ENCODE measurements at places on chromosomes 4 and X.

- DNase-seq, result no peak
These were observed 847.6 kb upstream of the LCORL start for GRCh38 chr4:18869166-18869565.

DNA sequence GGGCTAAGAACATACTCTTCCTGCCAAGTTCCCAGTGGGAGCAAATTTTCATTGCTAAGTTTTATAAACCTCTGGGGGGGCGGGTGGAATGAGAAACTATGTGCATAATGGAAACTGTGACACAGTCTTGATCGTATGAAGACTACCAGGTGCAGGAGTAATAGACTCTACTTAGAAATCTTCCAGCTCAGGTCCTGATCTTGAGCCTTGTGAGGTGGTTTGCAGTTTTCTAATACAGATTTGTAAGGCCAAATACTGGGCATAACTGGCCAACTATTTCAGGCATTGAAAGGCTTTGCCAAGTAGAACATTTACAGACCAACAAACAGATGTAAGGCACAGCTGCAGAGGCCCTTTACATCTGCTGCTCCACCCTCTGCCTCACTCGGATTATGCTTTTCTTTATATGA lies 89.7 kb upstream of the CBR4 start:
- no peak for DNase-seq

GRCh38 chrX:139751053-139751452 lies 43.1 kb upstream of the MCF2 start:
- no peak for DNase-seq

- no peak for DNase-seq
These were observed 112.5 kb upstream of the STK26 start for GRCh38 chrX:131910586-131910985.

DNA sequence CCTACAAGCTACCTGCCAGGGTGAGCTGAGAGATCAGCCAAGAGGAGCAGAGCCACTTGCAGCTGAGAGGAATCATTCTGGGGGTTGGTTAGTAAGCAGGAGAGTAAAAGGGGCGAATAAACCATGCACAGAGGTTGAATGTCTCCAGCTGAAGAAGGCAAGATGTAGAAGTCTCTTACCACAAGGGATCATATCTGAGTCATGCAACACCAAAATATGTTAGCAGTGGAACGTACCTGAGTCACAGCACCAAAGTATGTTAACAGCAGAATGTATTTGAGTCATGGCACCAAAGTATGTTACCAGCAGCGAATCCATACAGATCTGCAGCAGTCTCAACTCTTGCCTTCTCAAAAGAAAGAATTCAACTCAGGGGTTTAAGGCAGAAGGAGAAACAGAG lies 29.9 kb downstream of the C4orf51 start:
- no peak for DNase-seq

GRCh38 chr4:167537761-167538160 lies 303.5 kb upstream of the SPOCK3 start:
- DNase-seq, result no peak

DNA sequence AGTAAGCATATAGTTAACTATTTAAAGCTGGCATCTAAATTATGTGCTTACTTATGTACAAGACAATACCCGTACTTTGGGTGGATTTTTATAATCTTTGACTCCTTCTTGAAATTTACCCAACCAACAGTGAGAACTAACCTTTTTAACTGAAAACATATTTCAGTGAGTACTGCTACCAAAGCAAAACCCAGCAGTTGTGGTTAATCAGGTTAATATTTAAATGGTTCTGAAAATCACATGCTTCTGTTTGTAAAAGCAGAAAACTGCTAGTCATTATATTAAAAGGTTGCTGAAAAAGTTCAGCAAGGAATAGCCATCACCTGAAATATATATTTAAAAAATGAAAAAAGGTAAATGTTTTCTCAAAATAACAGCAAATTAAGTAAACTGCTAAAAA lies 20.0 kb downstream of the UBE2D3 start:
- DNase-seq, result no peak

DNA sequence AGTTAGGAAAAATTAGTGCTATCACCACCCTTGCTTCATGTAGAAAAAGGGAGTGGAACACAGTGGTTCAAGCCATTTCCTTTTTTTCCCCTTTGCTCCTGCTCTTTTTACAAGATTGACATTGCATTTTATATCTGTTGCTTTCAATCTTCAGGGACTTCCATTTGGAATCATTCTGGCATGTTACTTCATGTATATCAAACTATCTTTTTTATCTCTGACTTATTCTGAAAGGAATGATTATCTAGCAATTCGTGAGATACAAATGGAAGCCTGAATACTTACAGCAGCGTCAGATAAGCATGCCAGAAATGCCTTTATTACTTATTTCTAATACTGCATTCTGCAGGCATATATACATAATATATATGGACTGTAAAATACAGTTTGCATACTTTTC lies 20.4 kb downstream of the ADGRL3 start:
- DNase-seq, result no peak

DNA sequence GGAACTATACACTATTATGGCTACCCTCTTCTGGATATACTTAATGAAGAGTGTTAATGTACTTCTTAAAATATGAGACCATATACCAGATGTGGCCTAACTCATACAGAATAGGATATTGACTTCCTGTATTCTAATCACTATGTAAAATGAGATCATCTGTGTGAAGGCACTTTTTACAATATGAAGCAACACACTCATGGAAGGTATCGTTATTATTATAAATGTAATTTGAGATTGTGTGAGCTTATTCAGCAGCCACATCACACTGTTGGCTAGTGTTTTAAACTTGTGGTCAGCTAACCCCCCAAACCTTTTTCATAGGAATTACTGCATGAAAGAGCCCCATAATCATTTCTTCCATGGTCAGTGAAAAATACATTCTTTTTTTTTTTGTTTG lies 281.8 kb upstream of the TEX13A start:
- DNase-seq, result no peak

DNA sequence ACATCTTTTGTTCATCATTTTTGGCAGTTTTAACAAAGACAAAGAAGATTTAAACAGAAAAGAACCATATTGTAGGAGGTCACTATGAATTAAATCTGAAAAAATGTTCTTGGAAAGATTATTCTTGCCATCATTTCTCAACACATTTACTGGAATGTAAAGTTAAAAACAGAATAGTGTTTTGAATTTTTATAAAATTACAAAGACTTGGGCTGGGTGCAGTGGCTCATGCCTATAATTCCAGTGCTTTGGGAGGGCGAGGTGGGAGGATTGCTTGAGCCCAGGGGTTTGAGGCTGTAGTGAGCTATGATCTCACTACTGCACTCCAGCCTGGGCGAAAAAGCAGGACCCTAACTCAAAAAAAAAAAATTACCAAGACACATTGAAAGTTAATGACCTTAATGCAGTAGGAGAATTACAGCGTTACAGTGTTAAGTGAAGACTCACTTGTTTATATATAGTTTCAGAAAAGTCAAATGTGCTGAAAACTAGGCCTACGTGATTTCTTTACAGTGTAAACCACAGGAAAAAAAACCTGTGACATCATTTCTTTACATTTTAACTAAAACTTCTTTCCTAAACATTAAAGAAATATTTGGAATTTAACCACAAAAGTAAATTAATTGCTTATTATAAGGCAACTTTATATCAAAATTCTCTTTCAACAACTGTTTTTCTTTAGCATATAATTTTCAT lies 7.9 kb downstream of the FAM13A start:
- no peak for DNase-seq

- DNase-seq, result no peak
These were observed 459.9 kb upstream of the GNPDA2 start for GRCh38 chr4:45186249-45186648.

- no peak for DNase-seq
These were observed 30.0 kb downstream of the AFAP1 start for GRCh38 chr4:7909463-7910262.

DNA sequence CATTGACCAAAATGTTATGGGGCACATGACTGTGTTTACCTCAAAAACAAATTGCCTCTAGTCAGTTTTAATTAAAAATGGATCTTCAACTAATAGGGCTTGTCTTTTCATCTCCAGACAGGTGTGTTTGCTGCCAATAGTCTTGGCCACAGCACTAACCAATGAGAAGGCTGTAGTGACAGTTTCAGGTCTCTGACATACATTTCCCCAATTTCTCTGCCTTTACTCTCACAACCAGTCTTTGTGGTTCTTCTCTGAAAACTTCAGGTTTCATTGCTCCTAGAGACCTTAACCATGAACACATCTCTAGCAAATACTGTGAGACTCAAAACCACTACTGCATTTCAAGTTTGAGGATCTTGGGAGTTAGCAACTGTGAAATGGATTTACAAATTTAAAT lies 3.5 kb upstream of the EDNRA start:
- DNase-seq, result no peak

DNA sequence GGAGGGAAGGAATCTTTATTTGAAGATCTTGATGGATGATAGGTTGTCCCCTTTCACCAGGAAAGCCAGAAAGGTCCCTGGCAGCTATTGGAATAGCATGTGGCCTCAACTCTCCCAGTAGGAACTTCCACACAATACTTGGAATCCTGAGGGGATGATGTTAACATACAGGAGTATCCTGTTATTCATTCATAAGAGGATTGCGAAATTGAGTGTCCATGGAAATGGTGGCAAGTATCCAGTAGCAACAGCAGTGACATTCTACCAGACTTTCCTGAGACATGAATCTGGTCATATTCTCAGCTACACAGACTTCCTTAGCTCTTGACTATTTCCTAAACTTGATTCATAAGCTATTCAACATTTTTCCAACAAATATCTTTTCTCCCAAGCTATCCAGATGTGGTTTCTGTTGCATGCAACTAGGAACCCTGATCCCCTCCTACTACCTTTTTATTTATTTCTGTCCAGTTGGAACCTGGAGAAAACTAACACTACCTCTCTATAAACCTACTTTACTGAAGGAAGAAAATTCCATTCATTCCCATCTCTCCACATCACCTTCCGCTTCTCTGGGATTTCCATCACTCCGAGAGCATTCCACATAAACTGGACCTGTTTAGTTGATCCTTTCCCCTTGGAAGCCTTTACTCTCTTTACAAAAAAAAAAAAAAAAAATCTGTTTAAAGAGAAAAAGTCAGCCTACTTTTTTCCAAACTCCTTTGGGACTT lies 101.8 kb downstream of the ANXA5 start:
- DNase-seq, result no peak

- no peak for DNase-seq
These were observed 558.9 kb upstream of the TENM3 start for GRCh38 chr4:181684310-181684709.

DNA sequence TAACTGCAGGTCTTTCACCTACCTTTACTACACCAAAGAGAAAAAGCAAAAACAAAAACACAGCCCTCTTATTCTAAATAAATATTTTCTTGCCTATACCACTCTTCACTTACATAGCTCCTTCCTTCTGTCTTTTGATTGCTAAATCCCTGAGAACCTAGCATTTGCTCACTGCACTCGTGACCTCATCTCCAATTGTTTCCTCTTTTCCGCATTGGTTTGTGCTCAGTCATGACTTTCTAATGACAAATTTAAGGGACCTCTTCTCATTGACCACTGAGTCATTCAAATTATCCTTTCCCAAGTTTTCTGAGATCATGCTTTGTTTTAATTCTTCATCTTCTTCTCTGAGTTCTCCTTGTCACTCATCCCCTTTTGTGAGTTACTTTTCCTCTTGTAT lies 1697.1 kb downstream of the STIM2 start:
- no peak for DNase-seq

GRCh38 chrX:44080083-44080482 lies 106.9 kb upstream of the NDP start:
- DNase-seq, result no peak

DNA sequence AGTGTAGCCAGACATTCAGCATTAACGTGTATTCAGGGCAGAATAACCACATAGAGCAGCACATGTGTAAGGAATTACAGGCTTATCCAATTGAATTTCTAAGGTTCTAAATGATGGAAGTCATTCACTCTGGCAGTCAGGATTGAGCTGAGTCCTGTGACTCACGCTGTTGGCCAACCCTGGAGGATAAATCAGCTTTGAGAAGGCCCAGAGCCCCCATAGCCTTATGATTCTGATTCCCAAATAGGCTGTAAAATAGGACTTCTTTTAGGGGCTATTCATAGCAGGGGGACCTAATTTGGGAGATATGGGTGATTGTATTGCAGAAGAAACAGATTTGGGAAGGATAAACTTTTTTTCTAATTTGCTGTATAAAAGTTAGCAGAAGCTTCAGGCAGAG lies 8.1 kb upstream of the HPF1 start:
- no peak for DNase-seq

DNA sequence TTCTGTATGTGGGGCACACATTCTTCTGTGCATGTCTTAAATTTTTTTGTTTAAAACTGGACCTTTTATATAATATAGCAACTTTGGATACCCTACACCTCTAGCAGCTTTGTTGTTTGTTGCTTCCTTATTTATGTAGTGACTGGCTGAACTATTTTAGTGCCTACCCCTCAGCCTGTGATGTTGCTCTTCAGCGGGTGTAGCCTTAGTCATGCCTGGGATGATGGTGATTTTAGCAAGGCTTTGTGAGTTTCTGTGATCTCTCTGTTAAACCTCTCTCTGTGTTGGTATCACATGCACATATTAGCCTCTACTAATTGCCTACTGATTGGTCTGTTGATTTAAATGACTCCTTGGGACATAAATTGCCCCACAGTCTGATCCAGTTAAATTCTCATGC lies 22.8 kb downstream of the USP9X start:
- no peak for DNase-seq

GRCh38 chr4:176302283-176303275 lies 17.2 kb upstream of the SPCS3 start:
- no peak for DNase-seq

DNA sequence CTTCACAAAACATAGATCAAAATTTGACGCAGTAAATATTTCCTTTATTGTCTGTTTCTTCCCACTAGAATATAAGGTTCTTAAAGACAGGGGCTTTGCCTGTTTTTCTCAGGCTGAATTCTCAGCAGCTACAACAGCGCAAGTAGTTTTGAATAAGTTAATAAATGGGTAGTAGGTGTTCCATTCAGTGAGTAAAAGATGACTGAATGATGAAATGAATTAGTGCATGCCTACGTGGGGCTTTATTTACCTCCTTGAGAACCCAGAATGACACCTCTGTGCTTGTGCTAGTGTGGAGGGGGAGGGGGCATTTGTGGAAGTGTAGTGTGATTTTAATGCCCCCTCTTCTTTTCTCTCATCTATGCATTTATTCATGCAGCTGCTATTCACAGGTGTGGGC lies 278.9 kb downstream of the FBXW7 start:
- no peak for DNase-seq

GRCh38 chr4:107866726-107867125 lies 42.0 kb downstream of the SGMS2 start:
- DNase-seq, result no peak

GRCh38 chr4:118983831-118984230 lies 95.2 kb downstream of the SYNPO2 start:
- no peak for DNase-seq

- no peak for DNase-seq
These were observed 29.0 kb downstream of the VCX3A start for GRCh38 chrX:6505960-6506359.

DNA sequence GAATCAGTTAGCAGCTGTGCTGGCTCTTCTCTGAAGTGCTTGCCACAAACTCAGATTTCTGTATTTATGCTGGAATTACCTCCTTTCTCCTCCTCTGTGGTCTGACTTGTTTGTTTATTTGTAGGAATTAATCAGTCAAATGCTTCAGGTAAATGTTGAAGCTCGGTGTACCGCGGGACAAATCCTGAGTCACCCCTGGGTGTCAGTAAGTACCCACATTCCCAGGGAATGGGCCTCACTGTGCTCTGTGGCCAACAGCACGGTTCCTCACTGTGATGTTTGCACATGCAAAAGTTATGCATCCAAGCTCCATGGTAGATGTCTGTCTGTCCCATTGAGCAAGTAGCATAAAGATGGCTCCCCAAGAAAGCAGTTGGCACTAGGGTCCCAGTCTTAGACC lies 169.9 kb downstream of the DCLK2 start:
- DNase-seq, result no peak

Measured in iPS-NIHi11 (cell line).